ENCODE measurements at places on chromosomes 5 and 9.

- no peak for DNase-seq
Measured at GRCh38 chr5:60822285-60822556, 21.8 kb downstream of the ELOVL7 start.

DNA sequence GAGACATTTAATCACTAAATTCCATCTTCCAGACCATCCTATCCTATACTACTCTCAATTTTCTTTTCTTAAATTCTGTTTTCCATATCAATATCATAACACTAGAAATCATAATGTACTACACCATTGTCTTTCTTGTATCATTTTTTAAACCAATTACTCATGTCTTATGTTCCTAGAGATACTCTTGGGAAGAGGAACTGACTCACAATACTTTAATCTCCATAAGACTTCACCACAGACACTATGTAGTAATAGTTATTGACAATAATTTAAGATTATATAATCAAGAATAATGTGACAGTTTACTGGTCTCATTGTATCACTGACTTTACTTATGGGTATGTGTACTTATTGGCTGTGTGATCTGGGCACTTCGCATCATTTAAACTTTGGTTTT lies 43.8 kb downstream of the PCDHGC5 start:
- no peak for DNase-seq

DNA sequence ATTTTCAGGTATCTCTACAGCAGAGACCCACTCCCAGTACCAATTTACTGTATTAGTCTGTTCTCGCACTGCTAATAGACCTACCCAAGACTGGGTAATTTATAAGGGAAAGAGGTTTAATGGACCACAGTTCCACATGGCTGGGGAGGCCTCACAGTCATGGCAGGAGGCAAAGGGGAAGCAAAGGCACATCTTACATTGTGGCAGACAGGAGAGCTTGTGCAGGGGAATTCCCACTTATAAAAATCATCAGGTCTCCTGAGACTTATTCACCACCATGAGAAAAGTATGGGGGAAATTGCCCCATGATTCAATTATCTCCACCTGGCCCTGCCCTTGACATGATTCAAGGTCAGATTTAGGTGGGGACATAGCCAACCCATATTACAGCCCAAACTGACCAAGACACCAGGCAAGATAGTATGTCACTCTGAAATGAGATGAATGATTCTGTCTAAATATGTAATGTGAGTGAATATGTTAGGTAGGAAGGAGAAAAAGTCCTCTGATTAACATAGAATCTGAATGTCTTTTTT lies 182.5 kb upstream of the CDH12 start:
- no peak for DNase-seq

GRCh38 chr5:137217599-137218200 lies 281.4 kb downstream of the SPOCK1 start:
- no peak for DNase-seq

GRCh38 chr5:94040591-94041148 lies 299.3 kb upstream of the POU5F2 start:
- no peak for DNase-seq

DNA sequence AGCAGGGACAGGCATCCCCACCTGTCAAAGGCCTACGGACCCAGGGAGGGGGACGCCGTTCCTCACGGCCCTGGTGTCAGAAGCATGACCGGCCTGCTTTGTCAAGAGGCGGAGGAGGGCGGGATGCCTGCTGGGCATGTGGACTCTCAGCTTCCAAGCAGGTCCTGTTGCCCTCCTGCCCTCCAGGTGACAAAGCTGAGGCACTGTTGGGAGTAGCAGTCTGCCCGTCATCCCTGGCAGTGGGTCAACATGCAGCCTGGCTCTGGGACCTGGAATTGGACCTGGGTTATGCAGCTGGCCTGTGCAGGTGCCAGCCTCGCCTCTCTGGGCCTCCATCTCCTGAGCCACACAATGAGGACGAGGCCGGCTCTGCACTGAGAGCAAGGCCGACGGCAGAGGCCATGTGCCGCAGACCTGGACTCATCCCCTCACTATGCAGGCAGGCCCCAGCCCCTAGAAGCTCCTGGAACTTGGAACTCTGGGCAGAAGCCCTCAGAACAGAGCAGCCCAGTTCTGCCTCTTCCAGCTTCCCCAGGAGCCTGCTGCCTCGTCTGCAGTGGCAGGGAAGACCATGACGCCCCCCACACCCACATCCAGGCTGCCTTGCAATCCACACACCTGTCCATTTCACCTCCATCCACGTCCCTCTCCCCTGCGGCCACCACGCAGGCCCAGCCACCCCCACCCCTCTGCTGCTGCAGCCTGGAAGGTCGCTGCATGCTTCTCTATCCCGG lies 20.8 kb upstream of the FCN1 start:
- no peak for DNase-seq

DNA sequence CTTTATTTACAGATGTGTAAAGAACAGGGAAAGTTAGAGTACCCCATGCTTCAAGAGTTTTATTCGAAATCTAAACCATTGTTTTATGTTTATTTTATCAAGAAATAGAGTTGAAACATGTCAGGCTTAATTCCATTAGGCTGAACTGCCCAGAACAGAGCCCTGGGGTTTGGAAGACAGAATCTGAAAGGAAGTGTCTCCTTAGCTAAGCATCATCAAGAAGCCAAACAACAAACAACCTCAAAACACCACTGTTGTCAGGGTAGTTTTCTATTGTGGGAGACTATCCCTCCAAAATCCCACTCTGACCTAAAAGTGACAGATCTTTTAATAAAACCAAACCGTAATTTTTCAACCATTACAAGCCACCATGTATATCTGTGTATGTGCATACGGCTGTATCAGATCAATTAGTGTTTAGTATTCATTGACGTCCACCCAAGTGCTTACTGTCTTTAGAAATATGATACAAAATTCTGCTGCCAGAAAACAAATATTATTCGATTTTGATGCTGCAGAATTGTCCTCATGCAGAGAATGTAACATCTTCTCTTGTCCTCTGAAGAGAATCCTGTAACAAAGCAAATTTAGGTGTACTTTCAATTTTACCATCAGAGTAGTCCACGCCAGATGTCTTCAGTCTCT lies 271.9 kb upstream of the TMEM161B start:
- DNase-seq, result no peak

DNA sequence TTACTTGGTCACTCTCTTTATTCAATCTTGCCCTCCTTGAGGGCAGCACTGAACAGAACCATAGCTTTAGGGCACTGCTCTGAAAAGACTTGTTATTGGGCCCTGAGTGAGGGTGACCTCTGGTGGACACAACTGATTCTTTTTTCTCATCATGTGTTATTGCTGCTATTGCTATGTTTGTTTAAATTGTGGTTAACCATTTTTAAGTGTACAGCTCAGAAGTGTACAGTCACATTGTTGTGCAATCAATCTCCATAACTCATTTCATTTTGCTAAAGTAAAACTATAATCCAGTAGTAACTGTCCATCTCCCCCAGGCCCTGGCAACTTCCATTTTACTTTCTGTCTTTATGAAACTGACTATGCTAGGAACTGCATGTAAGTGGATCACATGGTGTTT lies 351.1 kb upstream of the RIOK2 start:
- no peak for DNase-seq

DNA sequence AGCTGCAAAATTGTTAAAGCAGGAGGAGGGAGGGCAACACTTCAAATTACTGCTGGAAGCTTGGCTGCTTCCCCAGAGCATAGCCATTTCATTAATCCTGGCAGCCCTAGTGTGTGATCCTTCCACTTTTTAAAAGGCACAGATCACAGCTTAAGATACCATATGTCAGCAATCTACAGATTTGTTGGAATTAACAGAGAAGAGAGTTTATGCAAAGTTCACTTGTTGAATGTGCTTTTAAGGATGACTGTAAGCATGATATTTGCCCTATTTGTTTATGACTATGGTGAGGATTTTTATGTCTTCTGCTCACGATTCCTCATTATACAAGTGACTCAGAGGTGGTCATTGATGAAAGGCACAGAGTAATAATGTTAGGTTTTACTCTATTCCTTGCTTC lies 156.0 kb upstream of the CDKN2B start:
- DNase-seq, result no peak

GRCh38 chr9:127066060-127066850 lies 56.2 kb downstream of the ANGPTL2 start:
- no peak for DNase-seq

- no peak for DNase-seq
Measured at GRCh38 chr9:135901826-135902225, 5.5 kb downstream of the CAMSAP1 start.

GRCh38 chr5:59813761-59814536 lies 79.6 kb downstream of the PDE4D start:
- peak; percentile 26 for DNase-seq

Measured in stimulated activated CD4-positive, alpha-beta T cell treated with anti-CD3 and anti-CD28 coated beads, Interleukin-15, amount 100 ng/mL, for 24 hours (primary cell).